ENCODE measurements at places on chromosomes 5 and 9. TPM values are rescaled to one million over a fixed set of nuclear protein-coding genes. Genes with fewer than 3 reads are reported as not detected.

Gene OXCT1
- 27.0 TPM for total RNA-seq

Gene OTP
- total RNA-seq: not detected

Gene OMD
- 0.40 TPM for total RNA-seq

Gene POU5F2
- total RNA-seq: 0.80 TPM

Gene OLFML2A
- total RNA-seq: 12.3 TPM

Gene TTLL11
- 3.1 TPM for total RNA-seq

Gene TNC
- total RNA-seq: 56.6 TPM

Gene CENPH
- 9.8 TPM for total RNA-seq

Gene PAEP
- not detected for total RNA-seq

Gene HMGCS1
- total RNA-seq: 307 TPM

Gene IL3
- total RNA-seq: not detected

Gene PITX1
- 689 TPM for total RNA-seq

Gene CTNND2
- total RNA-seq: not detected

All from esophagus mucosa (tissue), 1 donor.